Mesendoderm (in vitro differentiated cells): ENCODE measurements at places on chromosomes 1 and 21.

DNA sequence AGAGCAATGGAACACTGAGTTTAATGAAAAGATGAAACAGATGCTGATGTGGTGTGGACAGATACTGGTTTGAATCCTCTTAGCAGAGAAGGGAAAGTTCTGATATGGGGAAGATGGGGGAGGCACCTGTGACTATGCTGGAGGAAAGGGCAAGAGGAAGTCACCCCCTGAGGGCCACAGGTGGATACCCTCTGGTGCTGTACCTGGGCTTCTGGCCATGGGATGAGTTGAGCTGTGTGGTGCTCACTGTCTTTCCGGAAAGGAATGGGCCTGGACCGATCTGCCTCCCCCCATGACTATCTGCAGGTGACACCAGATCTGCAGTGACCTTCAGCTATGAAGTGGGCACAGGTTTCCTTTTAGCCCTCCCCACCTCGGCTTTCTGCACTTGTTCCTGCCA is 52.4 kb downstream of the IER5 start:
- no peak for DNase-seq

GRCh38 chr1:36324353-36324703 is 883 bp upstream of the EVA1B start:
- DNase-seq: no peak

- DNase-seq: no peak
Measured at GRCh38 chr1:41328001-41328615, 33.1 kb upstream of the FOXO6 start.

DNA sequence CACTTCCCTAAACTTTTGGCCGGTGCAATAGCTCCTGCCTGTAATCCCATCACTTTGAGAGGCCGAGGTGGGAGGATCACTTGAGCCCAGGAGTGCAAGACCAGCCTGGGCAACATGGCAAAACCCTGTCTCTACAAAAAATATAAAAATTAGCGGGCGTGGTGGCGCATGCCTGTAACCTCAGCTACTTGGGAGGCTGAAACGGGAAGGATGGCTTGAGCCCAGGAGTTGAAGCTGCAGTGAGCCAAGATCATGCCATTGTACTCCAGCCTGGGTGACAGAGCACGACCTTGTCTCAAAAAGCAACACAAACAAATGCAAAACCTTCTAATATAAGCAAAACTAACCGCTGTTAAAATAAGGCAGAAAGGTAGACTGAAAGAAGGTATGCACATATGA is 25.9 kb downstream of the TMEM51 start:
- no peak for DNase-seq

- no peak for DNase-seq
Measured at GRCh38 chr1:164155347-164155746, 403.6 kb upstream of the PBX1 start.

- no peak for DNase-seq
Measured at GRCh38 chr1:109225308-109225707, 11.6 kb downstream of the SARS1 start.

GRCh38 chr1:171218661-171219060 is 29.6 kb upstream of the FMO1 start:
- no peak for DNase-seq

GRCh38 chr1:116881879-116882520 is 27.7 kb upstream of the PTGFRN start:
- peak; percentile 85 for DNase-seq

DNA sequence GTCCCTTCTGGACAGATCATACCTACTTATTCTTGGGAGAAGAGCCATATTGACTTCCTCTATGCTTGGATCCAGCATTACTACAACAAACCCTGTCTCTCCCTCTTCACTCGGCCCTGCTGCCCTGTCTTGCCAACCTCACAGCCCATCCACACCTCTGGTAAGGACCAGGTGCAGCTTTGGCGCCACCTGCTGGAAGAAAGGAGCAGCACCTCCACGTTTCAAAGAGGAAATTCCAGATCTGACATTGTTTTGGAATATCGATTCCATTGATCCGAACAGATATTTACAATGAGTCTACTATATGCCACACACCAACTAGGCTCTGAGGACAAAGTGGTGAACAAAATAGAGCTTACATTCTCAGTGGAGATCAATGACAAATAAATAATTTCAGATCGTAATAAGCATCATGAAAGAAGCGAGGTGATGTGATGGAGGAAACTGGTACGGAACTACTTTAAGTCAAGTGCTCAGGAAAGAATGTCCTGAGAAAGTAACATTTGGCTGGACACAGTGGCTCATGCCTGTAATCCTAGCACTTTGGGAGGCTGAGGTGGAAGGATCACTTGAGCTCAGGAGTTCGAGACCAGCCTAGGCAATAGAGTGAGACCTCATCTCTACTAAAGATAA is 18.7 kb downstream of the MFSD2A start:
- peak; percentile 79 for DNase-seq

DNA sequence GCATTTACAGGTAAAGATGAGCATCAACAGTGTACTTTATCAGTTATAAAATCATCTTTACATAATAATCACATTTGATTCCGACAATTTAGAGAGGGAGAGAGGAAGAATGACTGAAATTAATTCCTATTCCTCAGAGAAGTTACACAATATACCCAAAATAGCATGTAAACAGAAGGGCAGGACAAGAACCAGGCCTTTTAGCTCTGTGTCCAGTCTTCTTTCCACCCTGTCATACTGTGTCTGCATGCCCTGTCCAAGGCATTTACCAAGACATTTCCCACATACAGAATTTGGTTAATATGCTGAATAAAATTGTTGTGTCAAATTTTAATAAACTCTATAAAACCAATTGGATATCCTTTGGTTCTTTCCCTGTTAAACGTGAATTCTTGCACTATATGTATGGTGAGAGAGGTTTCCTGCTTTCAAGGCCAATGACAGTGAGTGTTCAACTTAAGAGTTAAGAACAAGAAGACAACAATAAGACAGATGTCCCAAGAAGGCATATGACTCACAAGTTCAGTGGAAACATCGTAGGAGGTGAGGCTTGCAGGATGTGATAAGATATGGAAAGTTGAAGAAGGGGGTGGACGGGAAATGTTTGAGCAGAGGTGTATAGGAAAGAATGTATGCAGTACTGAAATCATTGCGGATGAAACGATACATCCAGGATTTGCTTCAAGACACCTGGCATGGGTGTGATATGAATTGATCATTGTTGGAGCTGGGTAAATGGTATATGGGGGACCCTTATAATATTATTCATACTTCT is 20.8 kb downstream of the LRRC8B start:
- DNase-seq: peak; percentile 13

DNA sequence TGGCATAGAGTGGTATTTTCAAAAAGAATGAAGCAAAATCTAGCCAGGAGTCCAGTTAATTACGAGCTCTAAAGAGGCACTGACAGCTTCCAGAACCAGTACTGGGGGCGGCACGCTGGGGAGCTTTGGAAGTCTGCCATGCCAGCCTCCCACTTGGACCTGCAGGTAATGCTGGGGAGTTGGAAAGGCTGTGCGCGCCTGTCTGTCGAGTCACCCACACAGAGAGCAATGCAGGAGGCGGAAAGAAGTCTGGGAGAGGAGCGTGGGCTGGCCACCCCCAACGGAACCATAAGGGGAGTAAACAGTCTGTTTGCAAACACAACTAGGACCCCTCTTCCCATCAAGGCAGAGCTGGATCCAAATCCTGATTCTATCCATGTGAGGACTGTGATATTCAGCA is 84.5 kb downstream of the BEND5 start:
- no peak for DNase-seq

GRCh38 chr1:229884765-229885164 is 182.3 kb upstream of the GALNT2 start:
- DNase-seq: peak; percentile 8

- DNase-seq: no peak
Measured at GRCh38 chr1:234769284-234769985, 159.5 kb upstream of the IRF2BP2 start.

GRCh38 chr1:113660088-113660487 is 99.2 kb downstream of the PHTF1 start:
- DNase-seq: no peak

DNA sequence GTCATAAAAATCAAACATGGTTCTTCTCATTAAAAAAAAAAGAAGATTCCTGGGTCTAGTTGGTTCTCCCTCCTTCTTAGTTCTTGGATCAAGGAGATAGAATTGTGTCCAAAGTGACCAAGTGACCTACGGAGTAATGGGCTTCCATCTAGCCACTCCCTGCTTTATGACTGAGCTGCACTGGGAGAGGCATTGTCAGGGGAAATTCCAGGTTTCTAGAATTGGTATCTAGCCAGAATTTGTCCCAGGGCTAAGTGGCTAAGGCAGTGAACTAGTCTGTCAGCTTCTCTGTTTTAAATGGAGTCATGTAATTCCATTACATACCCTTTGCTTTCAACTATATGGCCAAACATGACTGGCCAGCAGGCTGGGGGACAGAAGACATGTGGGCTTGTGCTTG is 40.1 kb upstream of the ERG start:
- DNase-seq: no peak

DNA sequence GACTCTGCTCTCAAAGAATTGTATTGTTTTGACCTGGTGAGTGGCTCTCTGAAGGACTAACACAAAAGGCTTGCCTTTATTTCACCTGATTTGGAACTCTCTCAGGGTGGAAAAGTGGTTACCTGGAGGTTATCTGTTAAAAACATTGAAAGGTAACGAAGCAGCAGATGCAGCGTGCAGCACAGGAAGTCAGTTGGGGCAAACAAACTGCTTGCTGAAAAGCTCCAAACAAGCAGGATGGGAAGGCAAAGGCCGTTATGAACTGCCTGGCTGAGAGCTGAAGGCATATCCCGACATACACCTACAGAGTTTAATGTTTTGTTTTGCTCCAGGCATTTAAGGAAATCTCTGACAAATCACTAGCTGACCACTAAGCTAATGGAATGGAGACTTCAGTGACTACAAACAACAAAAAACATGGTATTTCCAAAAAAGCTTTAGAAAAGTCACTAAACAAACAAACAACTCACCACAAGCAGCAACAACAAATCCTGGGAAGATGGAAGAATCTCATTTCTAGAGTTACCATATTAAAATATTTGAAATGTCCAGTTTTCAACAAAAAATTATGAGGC is 44.3 kb upstream of the BATF3 start:
- no peak for DNase-seq

GRCh38 chr1:159952932-159953331 is 1.1 kb downstream of the SLAMF9 start:
- no peak for DNase-seq

DNA sequence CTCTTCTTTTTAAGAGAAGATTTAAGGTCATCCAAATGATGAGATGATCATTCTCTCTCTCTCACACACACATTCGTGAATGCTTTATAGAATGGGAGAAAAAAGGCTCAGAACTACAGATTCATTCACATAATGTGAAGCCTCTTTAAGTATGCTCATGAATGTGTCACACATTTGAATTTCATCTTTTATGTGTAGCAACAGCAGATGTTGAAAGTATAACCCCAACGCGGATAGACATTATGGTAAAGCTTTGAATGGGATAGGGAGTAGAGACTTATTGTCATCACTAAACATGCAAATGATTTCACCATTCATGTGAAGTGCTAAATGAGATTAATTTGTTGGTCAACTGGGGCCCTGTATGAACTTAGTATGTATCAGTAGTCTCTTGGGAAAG is 15.7 kb upstream of the PKN2 start:
- no peak for DNase-seq

GRCh38 chr1:217528271-217528670 is 102.6 kb downstream of the GPATCH2 start:
- no peak for DNase-seq

- DNase-seq: no peak
Measured at GRCh38 chr21:14771593-14771992, 225.5 kb upstream of the SAMSN1 start.

GRCh38 chr1:208040821-208041297 is 129.9 kb upstream of the CD34 start:
- peak; percentile 80 for DNase-seq

GRCh38 chr1:114435088-114435715 is 75.8 kb downstream of the TRIM33 start:
- DNase-seq: no peak

- no peak for DNase-seq
Measured at GRCh38 chr1:161494091-161494735, 11.0 kb upstream of the FCGR2A start.

GRCh38 chr1:201982082-201982622 is 296 bp upstream of the RNPEP start:
- no peak for DNase-seq

DNA sequence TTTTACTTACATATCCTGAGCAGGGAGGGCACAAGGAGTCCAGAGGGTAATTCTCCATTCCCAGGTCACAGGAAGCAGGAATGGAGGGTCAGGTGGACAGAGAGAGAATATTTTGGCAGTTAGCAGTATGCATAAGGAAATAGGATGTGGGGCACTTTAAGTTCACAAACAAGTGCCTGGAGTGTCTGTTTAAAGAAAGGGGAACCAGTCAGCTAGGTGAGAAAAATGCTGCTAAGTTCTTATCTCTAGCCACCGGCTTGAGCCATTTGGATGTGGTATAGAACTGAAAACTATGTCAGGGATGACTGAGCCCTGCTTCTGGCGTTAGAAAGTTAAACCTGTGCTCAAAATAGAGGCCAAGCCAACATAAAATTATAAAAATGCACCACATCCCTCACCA is 739.7 kb upstream of the NCAM2 start:
- DNase-seq: peak; percentile 46

DNA sequence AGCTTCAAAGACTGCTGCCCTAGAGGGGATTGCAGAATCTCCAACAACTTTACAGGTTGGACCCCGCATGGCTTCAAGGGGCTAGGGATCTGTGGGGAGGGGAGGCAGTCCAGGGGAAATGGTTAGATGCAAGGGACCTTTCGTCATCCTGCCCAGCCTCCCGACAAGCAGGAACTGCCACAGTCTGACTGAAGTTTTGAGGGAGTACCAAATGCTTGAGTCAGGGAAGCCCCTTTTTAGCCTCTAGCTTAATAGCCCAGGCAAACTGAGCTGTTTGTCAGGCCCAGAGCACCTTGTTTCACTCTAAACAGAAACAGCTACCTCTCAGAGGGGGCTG is 1.1 kb downstream of the TOR3A start:
- DNase-seq: peak; percentile 73

DNA sequence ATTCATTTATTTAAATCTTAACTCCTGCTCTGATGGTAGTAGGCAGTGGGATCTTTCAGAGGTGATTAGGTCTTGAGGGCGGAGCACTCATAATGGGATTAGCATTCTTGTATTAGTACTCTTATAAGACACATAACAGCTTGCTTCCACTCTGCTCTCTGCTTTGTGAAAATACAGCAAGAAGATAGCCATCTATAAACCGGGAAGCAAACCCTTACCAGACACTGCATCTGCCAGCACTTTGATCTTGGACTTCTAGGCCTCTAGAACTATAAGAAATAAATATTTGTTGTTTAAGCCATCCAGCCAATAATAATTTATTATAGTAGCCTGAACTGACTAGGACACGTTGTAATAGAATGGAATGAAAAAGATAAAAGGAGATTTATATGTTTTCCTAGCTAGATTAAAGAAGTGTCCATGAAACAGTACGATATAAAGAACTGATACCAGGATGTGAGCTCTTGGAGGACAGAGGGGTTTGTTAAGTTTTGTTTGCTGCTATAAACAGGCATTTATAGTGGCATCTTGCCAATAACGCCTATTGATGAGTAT is 869.9 kb downstream of the MRPL39 start:
- peak; percentile 5 for DNase-seq
